ENCODE measurements at places on chromosomes 13 and 19. TPM values are rescaled to one million over a fixed set of nuclear protein-coding genes. Genes with fewer than 3 reads are reported as not detected.

- DNase-seq = no peak
Measured at GRCh38 chr13:21557995-21558394, 46.0 kb downstream of the MICU2 start.

DNA sequence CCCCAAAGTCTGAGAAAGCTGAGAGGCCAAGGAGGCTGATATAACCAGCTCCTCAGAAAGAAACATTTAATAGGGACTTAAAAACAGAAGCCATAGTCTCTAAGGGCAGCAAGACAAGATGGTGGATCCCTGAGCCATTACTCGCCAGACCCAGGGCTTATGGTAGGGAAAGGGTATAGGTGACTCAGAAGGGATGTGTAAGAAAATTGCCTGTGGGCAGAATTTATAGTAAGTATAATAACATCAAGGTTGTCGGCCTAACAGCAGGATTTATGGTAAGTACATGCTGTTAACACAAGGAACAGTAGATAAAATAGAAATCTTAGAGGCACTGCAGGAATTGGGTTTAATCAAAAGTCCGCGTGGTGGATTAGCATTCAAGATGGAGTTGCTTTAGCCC is 14.7 kb downstream of the KBTBD6 start:
- DNase-seq = no peak

DNA sequence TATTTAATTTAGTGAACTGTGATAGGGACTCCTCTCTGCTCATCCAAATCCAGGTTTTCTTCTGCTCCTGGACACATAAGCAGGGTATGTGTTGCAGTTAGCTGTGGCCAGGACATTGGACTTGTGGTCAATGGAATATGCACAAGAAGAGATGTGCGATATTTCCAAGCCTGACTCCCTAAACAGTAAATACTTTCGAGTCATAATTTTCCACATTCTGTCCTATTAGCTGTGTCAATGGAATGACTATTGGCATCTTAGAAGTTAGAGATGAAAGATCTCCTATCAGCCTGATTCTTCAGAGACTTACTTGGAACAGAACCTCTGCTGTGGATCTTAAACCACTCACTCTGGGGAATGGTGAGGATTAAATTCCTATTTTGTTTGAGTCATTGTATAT is 771.0 kb downstream of the EFNB2 start:
- peak; percentile 1 for DNase-seq

Gene PSMD8
- 475 TPM for polyA plus RNA-seq

Gene CEACAM20
- not detected for polyA plus RNA-seq
